Stimulated activated CD8-positive, alpha-beta memory T cell treated with anti-CD3 and anti-CD28 coated beads, Interleukin-7, amount 100 ng/mL, for 4 hours (primary cell): ENCODE measurements at places on chromosomes 5 and 9.

GRCh38 chr5:56493766-56494165 lies 260.6 kb upstream of the ANKRD55 start:
- DNase-seq = no peak

GRCh38 chr9:2297771-2298170 lies 282.6 kb downstream of the SMARCA2 start:
- DNase-seq = no peak

GRCh38 chr9:103397868-103398600 lies 402.9 kb downstream of the CYLC2 start:
- DNase-seq = no peak

DNA sequence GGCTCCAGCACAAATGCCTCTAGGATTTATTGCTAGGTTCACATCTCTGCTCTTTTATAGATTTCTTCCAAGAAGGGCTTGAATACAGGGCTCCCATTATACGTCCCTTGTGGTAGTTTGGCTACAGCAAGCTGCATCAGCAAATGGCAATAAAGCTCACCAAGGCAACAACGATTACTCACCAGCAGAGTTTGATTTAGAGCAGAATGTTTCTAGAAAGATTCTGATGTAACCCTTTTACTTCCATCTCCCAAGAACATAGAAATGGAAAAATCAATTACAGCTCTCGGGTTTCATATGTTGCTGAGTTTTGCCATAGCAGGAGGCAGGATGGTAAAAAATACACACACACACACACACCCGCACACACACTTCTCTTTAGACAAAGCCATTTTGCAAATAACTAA lies 124.2 kb upstream of the TNPO1 start:
- DNase-seq = no peak
